GM12878 (cell line): ENCODE measurements at places on chromosomes 6 and 20. TPM values are rescaled to one million over a fixed set of nuclear protein-coding genes. Genes with fewer than 3 reads are reported as not detected.
A peak's percentile ranks its signal among the peaks of the same experiment; 100 is the strongest.

The ERVFRD-1 gene
- polyA plus RNA-seq = 0.07 and 0.11 TPM in 2 replicates

DNA sequence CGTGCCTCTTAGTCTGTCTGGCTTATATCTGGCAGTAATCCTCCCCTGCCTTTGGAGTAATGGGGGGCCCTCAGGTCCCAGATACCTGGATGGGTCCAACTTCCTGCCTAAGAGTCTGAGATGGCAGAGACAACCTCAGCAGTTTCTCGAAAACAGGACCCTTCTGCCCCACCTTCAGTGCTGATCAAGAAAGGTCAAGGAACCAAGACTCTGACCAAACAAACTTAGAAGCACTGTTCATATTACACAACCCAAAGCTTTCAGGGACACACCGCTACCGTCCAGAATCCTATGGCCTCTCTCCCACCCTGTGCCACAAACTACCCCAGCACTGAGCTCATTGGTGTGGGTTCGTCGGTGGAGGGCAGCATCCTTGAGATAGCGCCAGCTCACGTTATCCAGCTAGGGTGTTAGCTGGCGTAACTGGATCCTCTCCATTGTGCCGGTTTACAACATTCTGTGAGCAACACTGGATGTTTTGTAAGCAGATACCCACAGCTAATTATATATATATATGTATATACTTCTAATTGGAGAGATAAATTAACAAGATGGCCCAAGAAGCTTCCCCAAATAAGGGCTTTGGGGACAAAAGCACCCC is 7.6 kb upstream of the TMC2 start:
- no peak for DNase-seq

DNA sequence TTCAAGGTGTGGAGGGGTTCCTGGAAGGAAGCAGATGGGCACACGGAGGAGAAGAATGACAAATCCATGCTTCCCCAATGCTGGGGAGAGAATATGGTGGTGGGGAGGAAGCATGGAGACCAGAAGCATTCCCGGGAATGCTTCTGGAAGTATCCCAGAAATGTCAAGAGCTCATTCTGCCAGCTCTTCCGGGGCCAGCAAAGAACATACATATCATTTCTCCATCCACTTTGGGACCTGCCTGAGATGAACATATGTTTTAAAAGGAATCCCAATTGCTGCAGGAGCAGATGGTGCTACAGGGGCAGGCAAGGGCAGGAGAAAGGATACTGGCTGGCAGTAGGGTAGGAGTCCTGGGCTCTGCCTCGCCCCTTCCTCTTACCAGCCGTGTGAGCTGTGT is 37.9 kb upstream of the CCDC167 start:
- DNase-seq = no peak

DNA sequence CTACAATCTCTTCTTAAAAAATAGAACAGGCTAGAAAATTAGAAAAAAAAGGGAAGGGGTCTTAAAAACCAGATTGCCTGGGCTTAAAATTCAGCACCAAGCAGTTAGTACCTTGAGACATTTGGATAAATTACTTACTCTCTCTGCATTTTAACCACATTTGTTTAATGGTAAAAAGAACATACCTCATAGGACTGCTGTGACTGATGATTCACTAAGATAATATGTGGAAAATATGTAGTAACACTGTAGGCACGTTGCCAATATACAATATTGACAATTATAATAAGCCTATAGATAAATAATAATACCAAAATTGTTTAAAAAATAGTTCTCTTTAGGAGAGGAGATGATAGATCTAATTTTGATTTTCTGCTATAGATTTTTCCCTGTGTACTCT is 750.4 kb downstream of the TENT5A start:
- DNase-seq = no peak

GRCh38 chr6:30227763-30228487 is 14.7 kb upstream of the TRIM26 start:
- peak; percentile 17 for DNase-seq

DNA sequence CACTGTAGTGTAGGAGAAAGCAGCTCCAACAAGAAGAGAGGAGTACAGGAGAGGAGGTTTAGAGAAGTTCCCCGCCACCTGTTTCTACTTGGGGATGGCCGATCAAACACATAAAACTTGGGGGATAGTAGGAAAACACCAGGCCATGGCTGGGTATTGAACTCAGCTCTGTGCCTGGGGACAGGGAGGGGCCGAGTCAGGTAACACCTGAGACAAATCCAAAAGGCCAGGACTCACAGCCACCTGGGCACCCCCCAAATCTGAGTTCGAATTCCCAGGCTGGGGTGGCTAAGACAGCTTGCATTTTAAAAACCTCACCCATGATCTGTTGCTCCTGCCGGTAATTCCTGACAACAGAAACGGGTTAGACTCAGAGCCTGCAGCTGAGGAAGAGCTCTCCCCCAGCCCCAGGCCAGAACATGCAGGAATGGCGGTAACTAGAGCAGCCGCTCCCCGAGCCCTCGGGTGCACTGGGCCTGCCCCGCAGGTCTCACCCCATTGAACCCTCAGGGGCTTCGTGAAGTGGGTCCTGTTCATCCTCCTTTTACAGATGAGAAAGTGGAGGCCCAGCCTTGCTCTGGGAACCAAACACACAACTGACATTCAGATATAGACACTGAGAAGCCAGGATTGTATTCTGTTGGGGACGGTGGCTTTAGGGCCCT is 61.0 kb downstream of the TCP11 start:
- DNase-seq = no peak

The GSTA2 gene
- not detected in 2 replicates for polyA plus RNA-seq

DNA sequence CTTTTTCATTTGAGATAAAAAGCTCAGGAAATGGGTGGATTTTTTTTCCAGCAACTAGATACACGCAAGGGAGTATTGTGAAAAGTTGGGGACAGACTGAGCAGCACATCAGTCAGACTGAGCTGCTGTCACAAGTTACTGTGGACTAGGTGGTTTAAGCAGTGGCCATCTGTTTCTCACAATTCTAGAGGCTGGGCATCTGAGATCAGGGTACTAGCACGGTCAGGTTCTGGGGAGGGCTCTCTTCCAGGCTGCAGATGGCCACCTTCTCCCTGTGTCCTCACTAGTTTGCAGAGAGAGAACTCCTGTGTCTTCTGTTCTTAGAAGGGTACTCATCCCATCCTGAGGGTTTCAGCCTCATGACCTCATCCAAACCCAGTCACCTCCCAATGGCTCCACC is 178.3 kb downstream of the SYNDIG1 start:
- DNase-seq = no peak

DNA sequence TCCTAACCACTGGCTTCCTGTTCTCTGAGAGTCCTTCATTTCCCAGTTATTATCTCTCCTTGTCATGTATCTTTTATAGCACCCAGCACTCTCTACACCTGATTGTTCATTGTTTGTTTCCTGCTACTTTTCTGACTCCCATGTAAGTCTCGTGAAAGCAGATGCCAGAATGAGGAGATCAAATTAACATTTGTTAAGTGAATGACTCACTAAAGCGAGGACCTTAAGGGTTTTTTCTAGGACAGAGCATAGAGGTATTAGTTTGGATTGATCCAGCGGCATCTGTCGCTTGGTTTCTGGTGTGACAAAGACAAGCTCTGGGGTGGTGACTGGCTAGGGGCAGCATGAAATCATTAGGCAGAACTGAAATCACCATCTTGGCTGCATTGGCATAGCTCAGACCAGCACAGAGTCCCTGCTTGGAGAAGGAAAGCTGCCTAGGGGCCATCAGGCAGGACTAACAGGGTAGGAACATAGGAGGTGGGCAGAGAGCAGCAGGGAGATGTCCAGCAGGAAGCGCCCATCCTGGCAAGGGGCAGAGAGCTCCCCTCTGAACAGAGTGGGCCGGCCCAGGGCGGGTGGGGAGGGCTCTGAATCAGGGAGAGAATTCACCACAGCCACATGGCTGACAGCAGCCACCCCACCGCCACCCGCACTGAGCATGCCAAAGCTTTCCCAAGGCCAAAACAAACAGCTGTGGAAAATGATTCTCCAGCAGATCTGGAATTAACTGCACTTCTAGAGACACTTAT is 97.1 kb upstream of the CEP85L start:
- DNase-seq = no peak

- no peak for DNase-seq
Measured at GRCh38 chr20:37729909-37730308, 36.1 kb downstream of the CTNNBL1 start.

DNA sequence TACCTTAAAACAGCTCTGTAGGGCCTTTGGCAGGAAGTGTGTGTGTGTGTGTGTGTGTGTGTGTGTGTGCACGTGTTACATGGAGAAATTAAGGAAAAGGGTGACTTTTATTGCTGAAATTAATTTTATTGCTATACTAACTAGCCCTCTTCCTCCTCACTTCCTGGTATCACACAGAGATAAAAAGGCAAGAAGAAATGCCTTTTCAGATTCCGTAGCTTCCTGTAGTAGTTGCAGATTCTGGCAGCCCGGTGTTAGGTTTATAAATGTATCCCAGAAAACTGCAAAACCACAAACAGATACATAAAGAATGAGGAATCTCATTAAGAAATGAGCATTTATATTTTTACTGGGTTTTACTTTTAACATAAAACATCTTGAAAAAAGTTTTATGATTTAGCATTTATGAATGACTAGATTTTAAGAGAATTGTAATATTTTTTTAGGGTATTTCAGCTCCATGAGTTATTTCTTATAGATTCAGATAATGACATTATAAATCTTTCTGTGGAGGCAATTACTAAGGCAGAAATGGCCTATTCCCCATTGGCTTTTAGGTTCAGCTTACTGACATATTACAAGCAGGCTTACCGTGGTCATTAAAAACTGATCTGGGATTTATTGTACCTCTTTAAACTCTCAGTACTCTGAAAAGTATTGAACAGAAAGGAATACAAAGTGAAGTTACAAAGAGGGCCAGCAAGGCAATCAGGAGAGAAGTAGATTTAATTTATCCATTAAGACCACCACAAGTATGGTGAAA is 249.1 kb upstream of the TSHZ2 start:
- no peak for DNase-seq
